ENCODE measurements at places on chromosomes 3 and 15.
A peak's percentile ranks its signal among the peaks of the same experiment; 100 is the strongest.

DNA sequence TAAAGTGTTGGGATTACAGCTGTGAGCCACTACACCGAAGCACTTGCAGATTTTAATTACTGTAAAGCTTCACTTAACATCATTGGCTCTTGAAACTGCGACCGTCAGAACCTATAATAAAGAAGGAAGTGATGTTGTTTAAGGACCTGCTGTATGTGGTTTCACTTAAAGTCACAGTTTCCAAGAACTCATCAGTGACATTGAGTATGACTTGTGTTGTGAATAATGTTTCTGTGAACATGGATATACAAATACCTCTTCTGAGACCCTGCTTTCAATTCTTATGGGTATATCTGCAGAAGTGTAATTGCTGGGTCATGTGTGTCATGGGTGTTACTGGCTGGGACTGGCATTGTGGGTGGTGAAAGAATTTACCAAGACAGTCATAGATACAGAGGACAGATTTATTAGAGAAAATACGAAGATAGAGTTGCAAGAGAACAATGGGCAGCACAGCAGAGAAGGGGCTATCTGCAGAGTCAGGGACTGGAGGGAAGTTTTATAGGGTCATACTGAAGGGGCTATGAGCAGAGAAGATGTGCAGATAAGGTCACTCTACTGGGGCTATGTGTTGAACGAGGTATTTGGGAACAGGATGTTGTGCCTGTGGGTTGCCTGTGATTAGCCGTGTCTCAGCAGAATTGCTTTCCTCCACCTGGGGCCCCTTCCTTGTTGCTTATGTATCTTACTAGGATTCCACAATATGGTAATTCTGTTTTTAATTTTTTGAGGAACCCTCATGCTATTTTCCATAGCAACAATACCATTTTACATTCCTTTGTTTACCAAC lies 4.5 kb downstream of the NDUFB5 start:
- DNase-seq, result no peak

GRCh38 chr15:63575312-63575711 lies 21.9 kb upstream of the FBXL22 start:
- DNase-seq, result no peak

DNA sequence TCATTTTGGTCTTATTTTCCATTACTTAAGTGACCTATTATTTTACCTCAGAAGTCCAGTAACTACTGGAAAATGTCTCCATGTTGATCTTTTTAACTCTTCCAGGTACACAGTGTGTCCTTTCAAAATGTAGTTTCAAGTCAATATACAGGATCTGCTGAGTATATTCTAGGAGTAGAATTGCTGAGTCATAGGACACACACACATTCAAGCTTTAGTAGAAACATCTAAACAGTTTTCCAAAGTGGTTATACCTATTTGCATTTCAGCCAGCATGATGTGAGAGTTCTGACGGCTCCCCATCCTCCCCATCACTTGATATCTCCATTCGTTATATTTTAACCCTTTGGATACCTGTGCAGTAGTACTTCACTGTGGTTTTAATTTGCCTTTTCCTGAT lies 271.9 kb downstream of the MCTP2 start:
- DNase-seq, result no peak

- DNase-seq, result no peak
Measured at GRCh38 chr3:141594357-141594756, 107.5 kb downstream of the RASA2 start.

GRCh38 chr15:40906991-40907802 lies 12.9 kb downstream of the VPS18 start:
- peak; percentile 68 for DNase-seq

DNA sequence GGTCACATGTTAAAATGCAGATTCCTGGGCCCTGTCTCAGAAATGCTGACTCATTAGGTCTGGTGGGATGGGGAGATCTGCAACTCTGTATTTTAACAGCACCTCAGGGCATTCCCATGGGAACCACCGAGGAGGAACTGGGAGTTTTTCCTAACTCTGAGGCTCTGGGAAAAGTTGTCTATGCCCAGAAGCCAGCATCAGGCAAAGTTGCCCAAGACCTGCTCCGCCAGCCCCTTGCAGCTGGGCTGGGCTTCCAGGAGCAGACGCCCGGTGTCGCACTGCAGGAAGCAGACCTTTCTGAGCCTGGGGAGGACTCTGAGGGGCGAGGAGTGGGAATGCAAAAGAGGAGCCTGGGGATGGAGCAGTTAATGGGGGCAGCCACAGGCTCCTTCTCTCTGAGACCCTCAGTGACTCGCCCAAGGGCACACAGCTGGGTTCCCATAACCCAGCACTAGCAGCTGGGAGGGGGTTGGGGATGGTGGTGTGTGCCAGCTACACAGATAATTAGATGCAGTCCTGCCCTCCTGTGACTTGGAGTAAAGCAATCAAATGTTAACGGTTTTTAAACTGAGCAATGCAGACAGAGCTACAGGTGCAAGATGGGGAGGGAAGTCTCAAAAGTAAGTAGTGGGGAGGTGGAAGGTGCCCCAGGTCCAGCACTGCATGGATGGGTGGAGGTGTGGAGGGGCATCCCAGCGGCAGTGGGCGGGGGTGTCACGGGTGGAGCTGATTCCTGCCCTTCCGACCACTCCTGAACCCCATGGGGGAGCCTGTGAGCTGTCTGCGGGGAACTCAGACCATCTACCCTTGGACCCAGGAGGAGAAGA lies 100.4 kb downstream of the LSM3 start:
- DNase-seq, result no peak

DNA sequence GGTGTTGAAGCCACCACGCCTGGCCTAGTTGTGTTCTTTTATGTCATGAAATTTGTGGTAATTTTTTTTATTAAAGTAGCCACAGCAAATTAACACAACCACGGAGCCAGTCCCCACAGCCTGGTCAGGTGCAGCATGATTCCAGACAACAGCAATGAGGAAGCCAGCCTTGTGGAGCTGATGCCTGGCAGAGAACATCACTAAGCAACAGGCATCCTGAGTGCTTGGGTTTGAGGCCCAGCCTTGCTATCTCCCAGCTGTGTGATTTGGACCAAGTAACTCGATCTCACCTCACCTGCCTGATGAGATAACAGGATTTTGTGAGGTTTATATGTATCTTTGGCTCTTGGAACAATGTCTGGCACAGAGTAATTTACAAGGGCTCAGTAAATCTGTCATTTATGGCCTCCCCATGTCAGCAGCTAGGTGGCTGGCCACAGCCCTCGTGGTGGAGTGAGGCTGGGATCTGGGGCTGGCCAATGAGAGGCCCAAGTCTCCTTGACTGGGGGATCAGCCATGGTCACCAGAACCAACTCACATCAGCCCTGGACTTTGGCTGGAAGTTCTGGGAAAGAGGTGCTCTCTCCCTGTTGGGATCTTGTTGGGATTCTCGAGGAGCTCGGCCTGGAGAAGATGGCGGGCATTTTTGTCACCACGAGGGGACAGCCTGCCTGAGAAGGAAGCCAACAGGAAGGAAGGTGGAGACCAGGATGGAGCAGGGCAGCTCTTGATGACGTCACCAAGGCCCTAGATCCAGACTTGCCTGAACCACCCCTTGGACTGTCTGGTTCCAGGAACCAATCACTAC lies 22.8 kb upstream of the FLNB start:
- no peak for DNase-seq

DNA sequence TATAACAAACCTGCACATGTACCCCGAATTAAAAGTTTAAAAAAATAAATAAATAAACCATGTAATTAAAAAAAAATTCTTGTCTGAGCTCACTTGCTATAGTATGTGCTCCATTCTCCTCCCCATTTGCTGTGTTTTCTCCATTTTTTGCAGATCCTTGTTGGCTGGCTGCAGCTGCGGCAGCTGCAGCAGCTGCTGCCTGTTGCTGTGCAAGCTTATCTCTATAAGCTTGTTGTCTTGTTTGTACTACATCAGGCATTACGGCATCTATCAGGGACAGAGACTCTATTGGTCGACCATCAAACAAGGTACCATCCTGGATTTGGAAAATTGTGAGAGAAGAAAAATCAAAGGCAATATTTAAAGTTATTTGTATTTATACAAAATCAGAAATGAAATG lies 145.9 kb downstream of the TBL1XR1 start:
- DNase-seq, result no peak

GRCh38 chr15:63436341-63436740 lies 54.7 kb upstream of the CA12 start:
- DNase-seq, result no peak

GRCh38 chr3:143120716-143121240 lies 1.2 kb downstream of the CHST2 start:
- DNase-seq, result peak; percentile 40

DNA sequence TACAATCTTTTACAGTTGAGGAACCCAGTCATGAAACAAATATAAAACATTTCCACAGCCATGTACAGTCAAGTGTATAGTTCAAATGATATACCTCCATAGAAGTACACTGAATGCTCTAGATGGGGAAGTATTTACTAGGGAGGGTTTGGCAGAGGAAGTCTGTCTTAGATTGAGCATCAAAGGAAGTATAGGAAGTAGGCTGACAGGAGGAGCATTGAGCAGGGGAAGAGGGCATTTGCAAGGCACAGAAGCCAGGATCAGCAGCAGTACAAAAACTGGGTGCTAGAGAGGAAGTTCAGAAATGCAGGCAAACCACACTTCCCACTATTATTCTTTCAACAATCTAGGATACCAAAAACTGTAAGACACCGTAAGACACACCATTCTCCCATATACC lies 122.6 kb downstream of the ANO10 start:
- DNase-seq, result no peak

GRCh38 chr3:69866988-69867720 lies 127.9 kb downstream of the MITF start:
- no peak for DNase-seq

DNA sequence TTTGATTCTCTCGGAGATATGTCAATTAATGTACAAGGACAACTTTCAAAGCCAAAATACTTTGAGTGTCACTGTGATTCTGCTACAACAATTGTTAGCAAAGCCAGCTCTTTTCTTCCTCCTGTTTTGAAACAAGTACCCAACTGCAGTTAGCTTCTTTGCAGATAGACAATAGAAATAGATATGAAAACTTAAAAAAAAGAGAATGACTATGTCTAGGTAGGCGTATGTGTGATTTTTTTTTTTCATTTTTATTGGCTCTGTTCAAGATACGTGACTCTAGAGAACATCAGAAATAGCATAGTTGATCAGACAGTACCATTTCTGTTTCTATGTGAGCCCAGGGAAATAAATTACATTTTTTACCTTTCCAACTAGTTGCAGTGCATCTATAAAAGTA lies 142.9 kb upstream of the CNTN4 start:
- no peak for DNase-seq

DNA sequence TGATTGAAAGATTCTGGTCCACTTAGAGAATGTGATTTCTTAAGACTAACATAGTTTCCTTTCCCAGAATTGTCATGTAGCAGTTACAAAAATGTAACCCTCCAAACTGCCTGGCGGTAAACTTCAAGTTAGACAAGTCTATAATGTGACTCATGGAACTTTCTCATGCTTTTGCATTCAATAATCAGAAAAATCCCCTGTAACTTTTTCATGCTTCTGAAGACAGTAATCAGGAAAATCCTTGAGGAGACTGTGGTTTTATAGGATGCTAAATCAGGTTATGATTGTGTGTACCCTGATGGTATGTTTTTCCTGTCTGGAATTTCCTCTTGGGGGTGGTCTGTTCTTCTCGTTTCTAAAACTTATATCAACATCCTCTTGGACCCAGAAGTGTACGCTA lies 74.0 kb upstream of the RARB start:
- no peak for DNase-seq

- DNase-seq, result no peak
Measured at GRCh38 chr3:160617636-160618035, 52.3 kb upstream of the KPNA4 start.

- no peak for DNase-seq
Measured at GRCh38 chr3:152046280-152046679, 172.8 kb downstream of the SUCNR1 start.

DNA sequence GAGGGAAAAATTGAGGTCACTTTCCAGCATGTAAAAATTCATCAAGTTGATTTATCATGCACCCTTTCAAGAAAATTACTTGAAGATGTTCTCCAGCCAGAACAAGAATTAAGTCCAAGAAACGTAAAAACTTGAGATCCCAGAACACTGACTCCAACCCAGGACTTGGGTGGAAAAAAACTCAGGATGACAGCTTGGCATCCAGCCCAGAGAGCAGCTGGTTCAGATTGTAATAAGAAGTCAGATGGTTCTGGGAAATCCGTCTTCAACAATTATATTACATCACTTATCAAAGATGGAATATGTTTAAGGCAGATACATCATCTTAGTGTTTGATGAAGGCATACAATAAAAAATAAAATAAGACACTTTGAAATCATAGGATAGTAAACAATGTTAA lies 23.0 kb upstream of the DNAJC13 start:
- no peak for DNase-seq

Measured in thyroid gland (tissue), 4 donors.